ENCODE measurements at places on chromosomes 6 and 20.
A peak's percentile ranks its signal among the peaks of the same experiment; 100 is the strongest.

- no peak for DNase-seq
Observed at GRCh38 chr6:125537090-125537489, 212.3 kb upstream of the HEY2 start.

- no peak for DNase-seq
Observed at GRCh38 chr20:49284818-49285217, 7.0 kb upstream of the ZNFX1 start.

DNA sequence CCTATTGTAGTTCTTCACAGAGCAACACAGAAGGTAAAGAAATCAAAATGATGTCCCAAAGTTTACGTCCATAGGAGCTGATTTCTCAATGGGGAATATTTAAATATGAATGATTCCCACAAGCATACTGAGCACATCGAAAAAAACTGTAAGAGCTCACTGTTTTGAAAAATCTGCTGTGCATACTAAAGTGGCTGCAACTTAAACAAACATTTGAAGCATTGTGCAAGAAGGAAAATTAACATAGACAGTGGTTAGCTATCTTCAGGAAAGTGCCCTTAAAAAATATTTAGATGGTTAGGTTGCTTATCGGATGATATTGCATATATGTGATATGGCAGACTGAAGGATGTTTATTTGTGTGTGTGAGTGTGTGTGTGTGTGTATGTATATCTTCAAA lies 747.6 kb downstream of the RFPL4B start:
- DNase-seq: no peak

- no peak for DNase-seq
Observed at GRCh38 chr6:108200631-108201030, 34.8 kb downstream of the NR2E1 start.

DNA sequence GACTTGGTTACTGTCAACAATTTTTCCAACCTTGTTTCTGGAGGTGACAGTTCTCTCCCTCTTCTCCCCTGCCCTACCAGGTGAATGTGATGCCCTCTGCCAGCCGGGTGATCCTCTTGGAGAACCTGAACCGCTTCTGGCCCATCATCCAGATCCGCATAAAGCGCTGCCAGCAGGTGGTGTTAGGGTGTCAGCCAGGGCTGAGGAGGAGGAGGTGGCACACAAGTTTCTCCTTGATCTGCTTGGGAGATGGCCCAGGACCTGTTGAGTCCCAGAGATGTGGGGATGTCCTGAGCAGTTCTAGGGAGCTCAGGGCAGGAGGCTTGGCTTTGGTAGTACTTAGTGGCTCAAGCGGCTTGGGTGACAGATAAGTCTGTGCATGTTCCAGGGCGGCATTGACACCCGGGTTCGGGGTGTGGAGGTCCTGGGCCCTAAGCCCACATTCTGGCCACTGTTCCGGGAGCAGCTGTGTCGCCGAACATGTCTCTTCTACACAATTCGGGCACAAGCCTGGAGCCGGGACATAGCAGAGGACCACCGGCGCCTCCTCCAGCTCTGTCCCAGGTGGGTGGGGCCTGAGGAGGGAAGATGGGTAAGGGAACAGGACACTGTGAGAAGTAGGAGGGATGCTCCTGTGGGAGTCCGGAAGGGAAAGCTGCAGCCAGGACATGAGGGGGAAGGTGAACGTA lies 21.2 kb downstream of the CUL9 start:
- no peak for DNase-seq

GRCh38 chr6:43929511-43929910 lies 159.5 kb downstream of the VEGFA start:
- DNase-seq: no peak

GRCh38 chr6:7341989-7342742 lies 29.2 kb upstream of the SSR1 start:
- DNase-seq: peak; percentile 35

GRCh38 chr20:49400410-49400809 lies 82.1 kb downstream of the KCNB1 start:
- no peak for DNase-seq

GRCh38 chr6:4703382-4703781 lies 72.8 kb upstream of the CDYL start:
- DNase-seq: no peak

GRCh38 chr20:8049310-8049709 lies 29.7 kb upstream of the TMX4 start:
- DNase-seq: no peak

GRCh38 chr6:11427723-11428245 lies 109.8 kb upstream of the TMEM170B start:
- no peak for DNase-seq

DNA sequence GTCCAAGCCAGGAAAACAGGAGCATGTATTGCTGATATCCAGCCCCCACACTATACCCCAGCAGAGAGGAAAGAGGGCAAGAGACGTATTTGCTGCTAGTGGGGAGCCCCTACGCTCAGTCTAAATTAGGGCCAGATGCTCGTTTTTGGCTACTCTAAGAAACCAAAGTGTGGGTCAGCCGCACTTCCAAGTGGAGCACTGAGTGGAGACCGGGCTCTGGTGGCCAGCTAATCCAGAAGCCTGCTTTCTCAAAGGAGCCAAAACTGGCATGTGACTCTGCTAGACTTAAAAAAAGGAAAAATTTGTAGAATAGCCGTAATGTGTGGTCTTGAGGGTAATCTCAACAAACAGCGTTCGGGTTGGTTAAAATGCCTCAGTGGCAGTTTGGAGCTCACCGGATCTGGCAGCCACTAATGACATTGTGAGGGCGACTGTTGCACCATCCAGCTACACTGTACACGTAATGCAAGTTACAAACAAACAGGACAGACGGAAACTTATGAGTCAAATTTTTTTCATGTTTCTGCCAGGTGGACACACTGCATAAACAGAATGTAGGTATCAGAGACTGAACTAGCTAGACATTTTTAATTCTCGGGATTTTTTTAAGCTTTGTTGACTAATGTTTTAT lies 230.9 kb downstream of the FOXC1 start:
- no peak for DNase-seq

GRCh38 chr6:36353411-36353915 lies 16.8 kb upstream of the BNIP5 start:
- no peak for DNase-seq

- DNase-seq: no peak
Observed at GRCh38 chr20:51413857-51414256, 128.7 kb downstream of the NFATC2 start.

DNA sequence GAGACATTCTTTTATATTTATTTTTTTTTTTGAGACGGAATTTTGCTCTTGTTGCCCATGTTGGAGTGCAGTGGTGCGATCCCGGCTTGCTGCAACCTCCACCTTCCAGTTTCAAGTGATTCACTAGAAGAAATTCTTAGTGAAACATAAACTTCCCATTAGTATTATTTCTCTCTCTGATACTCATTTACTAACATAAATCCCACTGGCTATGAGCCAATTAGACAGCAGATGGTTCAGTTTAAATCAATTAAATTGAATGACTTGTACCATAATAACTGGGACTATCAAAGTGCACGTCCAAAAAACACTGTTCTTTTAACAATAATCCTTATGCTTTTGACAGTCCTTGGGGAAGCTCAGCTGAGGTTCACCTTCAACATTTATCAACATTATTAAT lies 111.2 kb upstream of the PTCHD4 start:
- no peak for DNase-seq

DNA sequence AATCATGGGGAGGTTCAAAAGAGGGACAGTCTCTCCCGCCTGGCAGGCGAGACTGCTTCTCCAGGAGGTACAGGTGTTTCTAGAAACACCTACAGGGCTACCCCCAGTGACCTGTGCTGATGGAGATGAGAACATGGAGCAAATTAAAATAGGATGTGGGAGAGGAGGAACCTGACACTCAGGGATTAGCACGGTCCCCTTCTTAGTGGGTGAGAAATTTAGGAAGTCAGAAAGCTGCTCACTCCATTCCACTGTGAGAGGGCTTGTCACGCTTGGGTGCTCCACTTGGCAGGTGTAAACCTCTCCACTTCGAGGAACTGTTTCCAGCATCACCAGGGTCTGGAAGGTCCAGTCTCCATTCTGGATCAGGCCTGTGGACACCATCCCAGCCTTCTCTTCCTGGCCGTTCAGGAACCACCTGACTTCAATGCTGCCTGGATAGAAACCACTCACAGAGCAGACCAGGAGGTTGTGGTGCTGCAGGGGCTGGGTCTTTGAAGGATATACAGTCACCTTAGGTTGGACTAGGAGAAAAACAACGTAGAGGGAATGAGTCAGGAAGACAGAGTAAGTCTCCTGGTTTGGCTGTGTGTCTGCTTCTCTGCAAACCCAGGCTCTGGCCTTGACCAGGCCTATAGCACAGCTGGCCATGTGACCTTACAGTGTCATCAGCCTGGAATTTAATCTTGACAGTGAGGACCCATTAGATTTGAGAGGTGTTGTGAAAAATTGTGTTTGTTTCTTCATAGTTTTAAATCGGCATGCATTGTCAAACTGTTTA lies 8.1 kb downstream of the HLA-DRB1 start:
- no peak for DNase-seq

- DNase-seq: no peak
Observed at GRCh38 chr6:101832371-101832770, 438.9 kb downstream of the GRIK2 start.

GRCh38 chr20:58875111-58875510 lies 22.6 kb downstream of the GNAS start:
- DNase-seq: no peak

GRCh38 chr6:125574604-125575003 lies 174.8 kb upstream of the HEY2 start:
- DNase-seq: no peak

DNA sequence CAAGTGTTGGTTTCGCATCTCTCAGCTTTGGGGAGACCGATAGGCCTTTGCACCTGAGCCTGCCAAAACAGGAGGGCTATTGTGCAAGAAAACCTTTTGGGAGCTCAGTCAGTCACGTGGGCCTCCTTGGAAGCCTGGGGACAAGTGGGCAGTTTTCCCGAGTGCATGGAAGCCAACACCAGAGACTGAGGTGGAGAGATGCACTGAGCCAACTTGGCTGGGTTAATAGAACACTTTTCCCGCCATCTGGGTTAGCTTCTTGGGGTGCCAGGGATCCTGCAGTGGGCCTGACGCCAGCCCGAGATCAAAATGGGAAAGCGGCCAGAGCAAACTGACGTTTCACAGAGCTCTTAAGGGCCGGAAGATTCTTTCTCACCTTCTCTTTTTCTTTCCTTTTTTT lies 2.8 kb upstream of the OOEP start:
- no peak for DNase-seq

DNA sequence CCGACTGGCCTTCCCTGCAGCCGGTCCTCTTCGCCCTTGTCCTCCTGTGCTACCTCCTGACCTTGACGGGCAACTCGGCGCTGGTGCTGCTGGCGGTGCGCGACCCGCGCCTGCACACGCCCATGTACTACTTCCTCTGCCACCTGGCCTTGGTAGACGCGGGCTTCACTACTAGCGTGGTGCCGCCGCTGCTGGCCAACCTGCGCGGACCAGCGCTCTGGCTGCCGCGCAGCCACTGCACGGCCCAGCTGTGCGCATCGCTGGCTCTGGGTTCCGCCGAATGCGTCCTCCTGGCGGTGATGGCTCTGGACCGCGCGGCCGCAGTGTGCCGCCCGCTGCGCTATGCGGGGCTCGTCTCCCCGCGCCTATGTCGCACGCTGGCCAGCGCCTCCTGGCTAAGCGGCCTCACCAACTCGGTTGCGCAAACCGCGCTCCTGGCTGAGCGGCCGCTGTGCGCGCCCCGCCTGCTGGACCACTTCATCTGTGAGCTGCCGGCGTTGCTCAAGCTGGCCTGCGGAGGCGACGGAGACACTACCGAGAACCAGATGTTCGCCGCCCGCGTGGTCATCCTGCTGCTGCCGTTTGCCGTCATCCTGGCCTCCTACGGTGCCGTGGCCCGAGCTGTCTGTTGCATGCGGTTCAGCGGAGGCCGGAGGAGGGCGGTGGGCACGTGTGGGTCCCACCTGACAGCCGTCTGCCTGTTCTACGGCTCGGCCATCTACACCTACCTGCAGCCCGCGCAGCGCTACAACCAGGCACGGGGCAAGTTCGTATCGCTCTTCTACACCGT lies 6.1 kb downstream of the UBD start:
- no peak for DNase-seq

- no peak for DNase-seq
Observed at GRCh38 chr6:159427771-159428170, 258.6 kb downstream of the FNDC1 start.

- DNase-seq: no peak
Observed at GRCh38 chr6:38391206-38391605, 248.5 kb downstream of the BTBD9 start.
